ENCODE measurements at places on chromosomes 2 and 18.

GRCh38 chr2:224328798-224329197 is 73.1 kb downstream of the FAM124B start:
- no peak for DNase-seq

DNA sequence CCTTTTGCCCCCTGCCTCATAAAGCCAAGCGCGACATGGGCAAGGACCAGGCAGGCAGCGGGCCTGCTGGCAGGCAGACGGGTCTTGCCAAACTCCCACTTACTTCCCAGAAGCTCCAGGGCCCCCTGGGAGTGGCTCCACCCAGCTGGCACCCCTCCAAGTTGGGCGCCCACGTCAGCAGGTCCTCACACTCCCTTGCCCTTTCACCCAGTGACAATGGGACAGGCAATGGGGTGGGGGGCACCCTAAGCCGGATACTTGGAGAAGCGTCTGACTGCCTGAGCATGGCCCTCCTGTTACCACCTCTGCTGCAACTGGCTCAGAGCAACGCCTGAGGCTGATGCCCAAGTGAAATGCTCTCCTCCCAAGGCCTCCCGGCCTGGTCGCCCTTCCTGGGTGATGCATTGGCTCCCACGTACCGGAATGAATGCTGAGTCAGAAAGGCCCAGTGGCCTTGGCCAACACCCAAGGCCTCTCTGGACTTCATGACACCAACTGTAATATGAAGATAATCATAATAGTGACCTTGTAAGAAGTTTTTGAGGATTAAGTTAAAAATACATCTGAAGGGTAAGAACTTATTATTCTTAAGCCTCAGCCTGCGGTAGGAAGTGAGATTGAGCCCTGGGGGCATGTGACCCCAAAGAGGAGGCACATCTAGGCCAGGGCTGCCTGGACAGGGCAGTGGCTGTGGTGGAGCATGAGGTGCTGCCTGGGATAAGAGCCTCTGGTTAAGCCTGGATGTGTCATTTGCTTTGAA is 31.6 kb downstream of the KCNK3 start:
- no peak for DNase-seq

DNA sequence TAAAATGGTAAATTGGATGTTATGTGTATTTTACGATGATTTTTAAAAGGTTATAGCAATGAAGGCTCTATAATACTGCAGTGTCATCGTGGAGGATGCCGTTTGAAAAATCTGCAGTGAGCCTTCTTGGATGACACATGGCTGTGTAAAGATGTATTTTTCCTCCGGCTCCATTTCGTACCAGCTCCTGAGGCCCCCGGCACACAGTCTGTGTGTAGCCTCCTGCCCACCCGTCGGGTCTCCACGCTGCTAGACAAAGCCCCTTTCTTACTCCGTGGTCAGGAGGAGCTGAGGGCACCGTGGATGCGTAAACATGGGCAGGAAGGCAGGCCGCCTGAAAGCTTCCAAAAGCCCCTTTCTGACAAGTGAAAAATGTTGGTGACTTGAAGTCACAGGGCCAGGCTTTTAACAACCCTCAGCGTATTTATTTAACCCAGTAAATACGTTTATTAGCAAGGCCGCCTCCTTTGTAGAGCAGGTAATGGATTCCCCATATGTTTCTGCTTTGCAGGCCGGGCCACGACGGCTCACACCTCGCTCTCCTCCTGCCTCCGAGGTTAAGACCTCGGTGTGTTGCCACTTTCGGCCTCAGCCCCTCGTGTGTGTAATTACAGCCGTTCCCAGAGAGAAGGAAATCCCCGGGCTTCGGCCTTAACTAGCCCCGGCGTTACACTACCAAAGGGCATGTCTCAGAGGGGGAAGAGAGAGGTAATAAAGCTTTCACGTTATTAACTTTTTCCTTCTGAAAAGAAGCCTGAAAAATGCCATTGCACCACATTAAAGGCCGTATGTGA is 72.8 kb downstream of the DDX1 start:
- DNase-seq = no peak

DNA sequence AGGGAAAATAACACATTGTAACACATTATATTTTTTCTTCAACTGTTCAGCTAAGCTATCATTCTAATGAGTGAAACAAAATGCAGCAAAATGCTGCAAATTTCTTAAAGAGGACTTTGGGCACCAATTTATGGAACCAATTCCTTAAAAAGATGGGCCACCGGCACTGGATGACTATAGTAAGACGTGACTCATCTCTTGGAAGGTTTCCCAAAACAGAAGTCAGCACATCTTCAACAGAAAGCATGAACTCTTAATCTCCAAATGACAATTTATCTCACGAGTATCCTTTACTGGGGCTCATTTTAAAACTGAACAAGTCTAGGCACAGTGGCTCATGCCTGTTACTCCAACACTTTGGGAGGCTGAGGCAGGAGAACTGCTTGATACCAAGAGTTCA is 213.4 kb downstream of the CDH20 start:
- no peak for DNase-seq

DNA sequence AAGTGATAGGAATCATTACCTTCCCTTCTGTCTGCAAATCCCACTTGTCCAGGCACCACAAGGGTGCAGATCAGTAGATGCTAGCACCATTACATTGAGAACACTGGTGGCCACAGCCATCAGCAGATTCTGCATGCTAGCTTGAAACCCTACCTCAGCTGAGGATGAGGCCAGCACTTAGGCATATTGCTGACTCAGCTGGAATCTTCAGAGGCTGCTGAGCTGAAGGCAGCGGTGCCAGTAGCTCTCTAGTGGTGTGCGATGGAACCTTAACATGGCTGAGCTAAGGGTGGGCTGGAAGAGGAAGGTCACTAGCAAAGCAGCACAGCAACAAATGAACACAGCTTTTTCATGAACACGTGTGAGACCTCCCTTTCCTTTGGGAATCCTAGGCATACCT is 19.0 kb upstream of the CPO start:
- DNase-seq = no peak

- no peak for DNase-seq
Measured at GRCh38 chr18:46577546-46577945, 79.5 kb downstream of the LOXHD1 start.

DNA sequence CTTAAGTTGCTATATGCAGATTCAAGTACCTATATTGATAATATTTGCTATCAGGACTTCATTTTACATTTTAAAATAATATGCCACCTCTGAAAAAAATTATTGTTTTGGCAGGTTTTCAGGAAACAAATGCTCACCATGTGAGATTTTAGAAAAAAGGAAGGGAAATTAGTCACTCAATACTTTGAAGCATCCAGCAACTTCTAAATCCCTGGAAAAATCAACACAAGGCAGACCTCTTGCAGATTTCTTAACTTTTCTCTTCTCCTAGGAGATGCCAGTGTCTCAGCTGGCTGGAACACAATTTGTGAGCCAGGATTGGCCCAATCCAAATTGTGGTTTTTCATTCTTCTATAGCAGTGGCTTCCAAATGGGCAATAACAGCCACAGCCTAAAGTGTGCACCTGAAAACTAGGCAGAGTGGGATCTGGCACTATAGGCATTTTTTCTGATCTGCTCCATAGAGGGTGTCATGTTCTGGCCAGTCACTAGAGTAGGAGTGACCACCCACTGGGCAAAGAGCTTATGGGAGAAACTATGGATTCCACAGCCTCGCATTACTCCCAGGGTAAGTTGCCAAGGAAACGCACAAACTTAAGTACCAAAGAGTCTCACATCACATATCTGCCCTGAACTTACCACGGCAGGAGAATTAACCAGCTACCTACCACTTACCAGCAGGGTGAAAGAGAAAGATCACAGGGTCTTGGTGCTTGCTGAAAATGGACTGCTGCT is 28.1 kb upstream of the THOC1 start:
- DNase-seq = no peak

DNA sequence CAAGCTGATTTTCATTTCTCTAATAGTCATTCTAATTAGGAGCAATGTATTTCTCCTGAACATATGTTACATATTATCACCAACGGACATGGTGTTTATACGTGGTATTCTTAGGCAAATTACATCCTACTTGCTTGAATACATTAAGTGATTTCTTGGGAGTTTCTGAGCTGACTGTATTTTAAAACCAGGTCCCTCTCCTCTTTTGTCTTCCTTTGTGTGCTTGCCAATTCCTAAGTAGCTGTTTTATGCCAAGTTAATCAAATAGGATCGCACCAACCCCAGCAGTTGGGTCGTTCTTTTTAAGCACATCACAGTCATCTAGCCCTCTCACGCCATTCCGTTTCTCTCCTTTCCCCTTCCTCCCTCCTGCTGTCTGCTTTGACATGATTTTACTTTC is 75.4 kb upstream of the MAP2 start:
- DNase-seq = no peak

GRCh38 chr18:49640741-49641140 is 78.9 kb downstream of the LIPG start:
- DNase-seq = no peak

GRCh38 chr2:164456619-164457018 is 164.7 kb downstream of the GRB14 start:
- DNase-seq = no peak

GRCh38 chr18:29726646-29727045 is 1315.9 kb downstream of the DSC3 start:
- no peak for DNase-seq

GRCh38 chr18:58209326-58209725 is 165.3 kb downstream of the NEDD4L start:
- DNase-seq = no peak

- DNase-seq = no peak
Measured at GRCh38 chr2:214730800-214731407, 78.6 kb downstream of the BARD1 start.

DNA sequence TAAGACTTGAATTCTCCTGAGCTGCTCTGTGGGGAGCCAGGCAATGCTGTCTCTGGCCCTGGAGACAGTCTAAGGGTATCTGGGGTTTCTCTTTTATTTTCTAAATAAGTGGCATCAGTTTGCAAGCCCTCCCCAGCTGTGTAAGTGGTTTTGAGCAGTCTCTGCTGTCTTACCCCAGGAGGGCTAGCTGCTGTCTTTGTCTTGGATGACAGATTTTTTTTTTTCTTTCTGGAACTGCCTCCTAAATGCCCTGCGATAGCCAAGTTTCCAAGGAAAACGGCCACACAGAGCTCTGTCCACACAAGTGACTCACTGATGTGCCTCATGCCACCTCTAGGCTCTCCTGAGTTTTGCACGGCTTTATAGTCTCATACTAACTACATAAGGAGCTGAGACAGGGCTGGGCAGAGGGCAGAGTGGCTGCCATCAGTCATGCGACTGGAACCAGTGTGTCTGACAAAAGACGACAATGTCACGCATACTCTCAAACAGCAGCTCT is 37.2 kb upstream of the THOC1 start:
- DNase-seq = no peak

GRCh38 chr2:118294063-118294462 is 205.8 kb downstream of the INSIG2 start:
- no peak for DNase-seq

DNA sequence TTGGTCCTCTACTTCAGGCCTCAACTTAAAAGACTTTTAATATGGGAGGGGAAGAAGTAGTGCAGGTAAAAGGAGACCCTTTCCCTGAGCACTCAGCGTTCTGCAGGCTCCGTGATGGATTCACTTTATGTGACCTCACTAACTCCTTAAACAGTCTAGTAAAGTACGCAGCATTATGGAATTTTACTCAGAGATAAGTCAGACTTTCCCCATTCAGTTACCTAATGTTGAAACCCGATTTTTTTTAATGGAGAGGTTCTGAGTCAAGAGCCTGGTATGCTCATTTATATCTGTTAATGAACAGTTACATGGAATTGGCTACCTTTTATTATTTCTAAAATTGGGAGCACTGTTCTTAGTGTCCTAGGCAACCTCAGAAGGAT is 34.1 kb downstream of the RASGRP3 start:
- DNase-seq = no peak

- DNase-seq = no peak
Measured at GRCh38 chr2:147925886-147926285, 81.1 kb downstream of the ACVR2A start.

DNA sequence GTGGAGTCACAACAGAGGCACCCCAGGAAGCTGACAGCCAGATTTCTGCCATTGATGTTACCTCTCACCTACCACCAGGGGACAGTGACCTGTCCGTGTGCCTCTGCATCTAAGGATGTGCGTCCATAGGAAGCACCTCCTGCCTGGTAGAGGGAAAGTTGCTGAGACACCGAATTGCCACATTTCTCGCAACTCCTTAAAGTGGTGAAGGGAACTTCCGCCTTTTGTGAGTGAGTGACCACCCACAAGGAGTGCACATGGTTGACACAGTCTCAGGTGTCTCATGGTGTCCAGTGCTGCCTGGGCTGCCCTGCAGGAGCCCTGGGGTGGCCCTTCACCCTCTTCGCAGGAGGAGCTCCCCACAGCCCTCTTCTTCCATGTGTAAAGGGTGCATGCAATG is 201.8 kb downstream of the GBX2 start:
- no peak for DNase-seq

GRCh38 chr2:59653164-59653563 is 900.3 kb downstream of the BCL11A start:
- no peak for DNase-seq

DNA sequence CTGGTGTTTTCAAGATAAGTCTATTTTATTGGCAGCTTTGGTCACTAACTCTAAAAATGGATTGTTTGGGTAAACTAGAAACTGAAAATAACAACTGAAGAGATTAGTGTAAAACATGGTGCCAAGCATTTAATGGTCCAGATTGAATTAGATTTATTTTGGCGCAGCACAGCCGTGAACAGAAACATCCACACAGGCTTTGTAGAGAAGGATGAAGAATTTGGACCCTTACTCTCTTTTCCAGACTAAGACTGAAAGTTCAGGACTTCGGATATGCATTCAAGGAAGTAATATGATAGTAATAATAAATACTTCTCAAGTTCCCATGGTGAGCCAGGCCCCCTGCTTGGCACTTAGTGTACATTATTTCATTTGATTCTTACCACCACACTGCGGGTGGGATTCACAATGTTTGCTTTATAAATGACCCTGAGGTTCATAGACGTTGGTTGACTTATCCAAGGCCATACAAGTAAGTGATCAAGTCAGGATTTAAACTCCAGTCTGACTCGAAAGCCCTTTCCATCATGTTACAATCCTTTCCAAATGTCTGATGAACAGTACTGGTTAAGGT is 54.2 kb upstream of the ITGB6 start:
- DNase-seq = no peak

DNA sequence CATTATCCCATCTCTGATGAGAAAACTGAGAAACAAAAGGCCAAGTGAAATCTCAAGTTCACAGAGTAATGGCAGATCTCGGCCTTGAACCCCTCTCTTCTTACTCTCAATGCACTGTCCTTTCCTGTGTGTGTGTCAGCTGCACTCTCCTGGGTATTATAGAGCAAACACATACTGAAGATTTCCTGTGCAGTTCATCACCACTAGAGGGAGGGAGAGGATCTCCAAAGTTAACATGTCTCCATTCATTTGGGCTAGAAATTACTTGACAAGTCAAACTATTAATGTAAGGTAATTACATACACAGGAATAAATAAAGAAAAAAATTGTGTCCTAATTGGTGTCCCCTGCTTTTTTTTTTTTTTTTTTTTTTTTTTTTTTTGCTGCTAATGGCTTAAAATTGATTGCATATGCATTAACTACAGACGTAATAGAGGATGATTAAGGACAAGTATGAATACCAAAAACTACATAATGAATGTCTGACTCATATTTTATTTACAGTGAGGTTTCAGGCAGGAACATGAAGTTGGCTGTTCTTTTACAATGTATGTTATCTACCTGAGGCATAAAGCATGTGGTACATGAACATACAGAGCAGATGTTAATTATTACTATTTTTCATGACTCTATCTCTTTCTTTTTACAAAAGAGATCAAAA is 269.2 kb downstream of the NYAP2 start:
- DNase-seq = no peak

All from activated CD4-positive, alpha-beta T cell treated with anti-CD3 and anti-CD28 coated beads, Interleukin-2, amount 50 U/mL, for 4 hours (primary cell).